Astrocyte of the hippocampus (primary cell): ENCODE measurements at places on chromosomes 12 and 14.

DNA sequence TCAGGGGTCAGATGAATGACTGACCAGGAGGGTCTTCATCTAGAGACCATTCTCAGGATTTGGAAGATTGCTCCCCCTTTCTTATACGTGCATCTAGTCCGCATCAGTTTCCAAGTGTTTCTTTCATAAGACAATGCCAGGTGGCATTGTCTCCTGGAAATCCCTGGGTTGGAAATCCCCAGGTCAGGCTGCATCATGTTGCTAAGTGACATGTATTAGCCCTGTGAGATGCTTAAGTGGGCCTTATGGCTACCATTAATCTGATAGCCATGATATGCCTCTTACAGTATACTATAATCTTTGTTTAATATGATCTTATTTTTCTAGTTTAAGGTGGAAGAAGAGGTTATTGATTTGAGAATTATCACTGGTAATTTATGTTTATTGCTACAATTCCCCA, 92.8 kb downstream of the DIO3 start:
- DNase-seq: no peak

GRCh38 chr14:101588990-101589389, 27.7 kb downstream of the DIO3 start:
- DNase-seq: peak; percentile 51

DNA sequence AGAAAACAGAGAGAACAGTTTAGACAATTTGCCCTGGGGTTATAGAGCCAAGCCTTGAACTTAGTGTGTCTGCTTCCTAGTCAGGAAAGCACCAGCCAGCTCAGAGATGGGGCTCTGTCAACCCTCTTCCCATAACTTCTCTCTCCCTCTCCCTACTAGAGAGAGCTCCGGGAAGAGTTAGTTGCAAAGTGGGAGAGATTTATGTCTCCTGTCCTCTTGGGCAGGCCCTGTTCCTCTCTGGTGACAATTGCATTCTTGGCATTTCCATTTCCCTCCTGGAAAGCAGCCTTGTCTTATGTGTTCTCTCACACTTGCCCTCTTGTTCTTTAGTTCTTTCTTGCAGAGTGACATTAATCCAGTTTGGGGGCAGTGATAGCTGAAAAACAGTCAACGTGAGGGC, 42.1 kb upstream of the TUNAR start:
- no peak for DNase-seq

- peak; percentile 34 for DNase-seq
Measured at GRCh38 chr12:82593901-82594396, 92.8 kb upstream of the TMTC2 start.

DNA sequence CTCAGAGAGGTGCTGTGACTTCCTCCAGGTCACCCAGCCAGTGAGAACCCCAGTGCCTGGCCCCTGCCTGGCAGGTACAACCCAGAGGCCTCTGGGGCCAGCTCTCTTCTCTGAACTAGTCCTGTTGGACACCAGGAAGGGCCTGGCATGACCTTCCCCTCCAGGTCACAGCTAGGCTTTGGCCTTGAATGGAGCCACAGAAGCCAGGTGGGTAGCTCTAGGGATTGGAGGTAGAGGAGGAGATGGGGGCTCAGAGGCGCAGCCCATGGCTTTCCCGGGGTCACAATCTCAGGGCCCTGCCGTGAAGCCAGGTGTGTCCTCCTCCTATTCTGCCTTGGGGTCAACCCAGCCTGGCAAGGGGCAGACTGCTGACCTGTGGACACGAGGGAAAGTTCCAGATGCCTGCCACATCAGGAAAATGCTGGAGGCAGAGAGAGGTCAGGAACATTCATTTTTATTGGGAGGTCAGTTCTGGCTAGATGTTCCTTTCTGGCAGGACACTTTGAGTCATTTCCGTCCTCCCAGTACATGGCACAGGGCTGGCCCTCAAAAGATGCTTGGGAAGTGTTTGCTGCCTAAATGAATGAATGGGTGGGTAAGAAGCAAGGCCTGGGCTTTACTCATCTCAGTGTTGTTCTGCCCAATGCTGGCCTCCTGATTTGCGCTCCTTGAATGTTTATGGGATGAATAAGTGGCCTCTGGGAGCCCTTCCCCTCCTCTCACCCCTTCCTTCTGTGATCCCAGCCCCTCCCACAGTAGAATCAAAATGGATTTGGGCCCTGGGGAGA, 25.4 kb downstream of the FAM222A start:
- no peak for DNase-seq

DNA sequence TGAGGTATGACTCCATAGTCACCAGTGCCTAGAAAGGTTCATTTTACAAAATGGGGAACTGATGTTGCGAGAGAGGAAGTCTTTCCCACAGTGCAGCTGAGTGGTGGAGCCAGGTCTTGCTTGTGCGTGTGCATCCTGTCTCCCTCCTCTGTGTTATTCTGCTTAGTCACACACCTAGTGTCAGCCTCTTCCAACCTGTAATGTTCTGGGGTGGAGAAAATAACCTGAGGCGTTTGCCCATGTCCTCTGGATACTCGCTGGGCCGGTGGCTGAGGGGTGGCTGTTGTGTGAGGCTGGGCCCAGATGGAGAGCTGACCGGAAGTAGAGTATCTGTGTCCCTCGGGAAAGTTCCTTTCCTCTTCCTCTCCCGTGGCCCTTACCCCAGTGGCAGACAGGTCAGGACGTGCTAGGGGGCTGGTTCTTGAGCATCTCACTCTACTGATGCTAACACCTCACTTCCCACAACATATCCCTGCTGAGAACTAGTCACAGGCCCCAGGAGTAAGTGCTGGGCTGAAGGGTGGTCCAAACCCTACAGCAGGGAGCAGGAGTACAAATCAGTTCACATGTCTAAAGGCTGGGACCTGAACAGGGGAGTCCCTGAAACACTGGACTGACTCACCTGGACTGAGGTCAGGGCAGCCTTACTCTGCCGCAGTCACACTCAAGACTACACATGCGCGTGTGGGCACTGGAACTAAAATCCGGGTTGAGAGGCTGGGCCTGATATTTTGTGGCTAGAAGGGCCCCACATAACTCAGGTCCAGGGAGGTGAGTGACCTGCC, 7.0 kb downstream of the MLF2 start:
- DNase-seq: no peak

- no peak for DNase-seq
Measured at GRCh38 chr12:21801522-21802288, 27.2 kb upstream of the KCNJ8 start.

DNA sequence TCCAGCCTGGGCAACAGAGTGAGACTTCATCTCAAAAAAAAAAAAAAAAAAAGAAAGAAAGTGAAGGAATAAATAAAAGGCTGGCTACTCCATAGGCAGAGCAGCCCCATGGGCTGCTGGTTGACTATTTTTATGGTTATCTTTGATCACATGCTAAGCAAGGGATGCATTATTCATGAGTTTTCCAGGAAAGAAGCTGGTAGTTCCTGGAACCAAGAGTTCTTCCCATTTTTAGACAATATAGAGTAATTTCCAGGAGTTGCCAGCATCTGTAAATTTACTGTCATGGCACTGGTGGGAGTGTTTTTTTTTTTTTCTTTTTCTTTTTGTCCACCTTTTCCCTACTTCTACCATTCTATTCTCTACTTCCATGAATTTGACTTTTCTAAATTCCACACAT, 24.2 kb downstream of the FGD4 start:
- DNase-seq: no peak

DNA sequence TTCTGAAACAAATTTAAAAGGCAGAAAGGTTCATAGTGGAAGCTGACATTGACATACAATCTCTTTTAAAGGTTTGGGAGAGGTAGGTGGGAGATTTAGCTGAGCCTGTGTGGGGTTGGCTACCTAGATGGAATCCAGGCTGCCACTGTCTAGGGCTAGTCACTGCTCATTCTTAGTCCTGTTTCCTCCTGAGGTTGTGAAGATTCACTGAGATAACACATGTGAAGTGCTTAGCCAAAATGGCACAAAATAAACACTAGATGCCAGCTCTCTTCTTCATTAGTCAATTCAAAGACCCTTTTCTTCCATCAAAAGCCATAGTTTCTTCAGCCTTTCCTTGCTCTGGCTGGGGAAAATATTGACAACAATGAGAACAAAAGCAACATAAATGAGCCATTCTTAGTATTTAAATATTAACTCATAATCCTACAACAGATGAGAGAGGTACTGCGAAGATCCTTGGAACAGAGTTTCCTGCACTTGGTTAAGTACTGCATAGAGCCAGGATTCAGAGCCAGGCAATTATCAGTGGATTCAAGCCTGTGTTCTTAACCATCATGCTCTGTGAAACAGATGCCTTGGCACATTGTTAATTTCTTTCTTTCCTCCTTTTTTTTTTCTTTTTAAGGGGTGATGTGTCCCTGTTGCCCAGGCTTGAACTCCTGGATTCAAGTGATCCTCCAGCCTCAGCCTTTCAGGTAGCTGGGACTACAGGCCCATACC, 3.5 kb downstream of the MYF6 start:
- no peak for DNase-seq

DNA sequence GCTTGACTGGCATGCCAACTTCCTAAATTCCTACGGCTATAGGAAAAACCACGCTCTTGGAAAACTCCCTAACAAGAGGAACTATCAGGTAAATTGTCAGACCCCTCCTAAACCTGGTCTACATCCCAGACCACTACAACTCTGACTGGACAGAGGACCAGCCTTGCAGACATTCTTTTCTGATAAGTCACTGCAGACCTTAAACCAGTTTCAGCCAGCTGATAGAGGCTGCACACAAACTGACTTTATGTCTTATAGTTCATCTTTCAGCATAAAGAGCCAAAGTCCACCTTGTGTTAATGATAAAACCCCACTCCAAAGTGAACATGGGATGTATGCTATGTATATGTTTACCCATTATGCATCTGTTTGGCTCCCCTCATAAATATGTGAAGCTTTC, 166.6 kb downstream of the KTN1 start:
- DNase-seq: peak; percentile 54

DNA sequence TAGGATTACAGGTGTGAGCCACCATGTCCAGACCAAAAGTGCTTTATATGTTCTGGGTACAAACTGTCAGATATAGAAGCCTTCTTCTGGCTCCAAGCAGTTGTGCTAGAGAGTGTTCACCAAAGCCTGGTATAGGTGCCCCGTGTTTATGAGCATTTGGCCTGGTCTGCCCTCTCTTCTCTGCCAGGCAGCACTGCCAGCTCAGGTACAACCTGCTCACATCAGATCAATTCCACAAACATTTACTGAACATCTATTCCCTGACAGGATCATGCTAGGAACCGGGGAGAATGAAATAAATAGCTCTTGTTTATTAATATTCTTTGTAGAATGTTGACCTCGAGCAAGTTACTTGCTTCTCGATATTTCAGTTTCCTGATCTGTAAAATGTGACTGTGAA, 20.0 kb upstream of the SOCS2 start:
- no peak for DNase-seq

DNA sequence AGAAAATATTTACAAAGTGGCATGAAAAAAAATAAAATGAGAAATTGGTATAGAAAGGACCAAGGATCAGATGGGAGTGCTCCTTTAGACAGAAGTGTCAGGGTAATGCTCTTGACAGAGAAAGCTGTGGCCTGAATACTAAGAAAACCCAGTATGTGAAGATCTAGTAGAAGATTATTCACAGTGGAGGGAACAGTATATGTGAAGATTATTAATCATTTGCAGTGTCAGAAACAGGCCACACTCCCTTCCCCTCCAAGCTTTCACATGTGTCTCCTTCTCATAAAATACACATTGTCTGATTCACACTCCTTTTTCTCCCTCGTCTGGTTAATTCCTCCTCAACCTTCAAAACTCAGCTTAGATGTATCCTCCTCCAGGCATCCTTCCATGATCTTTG, 41.3 kb downstream of the CAPS2 start:
- DNase-seq: no peak

- no peak for DNase-seq
Measured at GRCh38 chr12:66003951-66004350, 126.6 kb downstream of the LLPH start.

DNA sequence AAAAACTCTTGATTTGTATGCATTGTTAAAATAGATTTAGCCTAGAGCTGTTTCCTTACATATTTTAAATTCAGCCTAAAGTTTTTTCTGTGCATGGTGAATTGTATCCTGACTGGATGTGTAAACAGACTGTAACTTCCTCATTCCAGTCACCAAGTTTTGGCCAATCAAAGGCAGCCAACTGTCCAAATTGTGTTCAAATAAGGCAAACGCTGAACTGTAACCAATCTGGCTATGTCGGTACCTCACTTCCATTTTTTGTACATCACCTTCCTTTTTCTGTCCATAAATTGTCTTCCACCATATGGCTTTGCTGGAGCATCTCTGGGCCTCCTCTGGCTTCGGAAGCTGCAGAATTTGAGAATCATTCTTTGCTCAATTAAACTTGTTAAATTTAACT, 1921.9 kb upstream of the SEL1L start:
- DNase-seq: no peak

DNA sequence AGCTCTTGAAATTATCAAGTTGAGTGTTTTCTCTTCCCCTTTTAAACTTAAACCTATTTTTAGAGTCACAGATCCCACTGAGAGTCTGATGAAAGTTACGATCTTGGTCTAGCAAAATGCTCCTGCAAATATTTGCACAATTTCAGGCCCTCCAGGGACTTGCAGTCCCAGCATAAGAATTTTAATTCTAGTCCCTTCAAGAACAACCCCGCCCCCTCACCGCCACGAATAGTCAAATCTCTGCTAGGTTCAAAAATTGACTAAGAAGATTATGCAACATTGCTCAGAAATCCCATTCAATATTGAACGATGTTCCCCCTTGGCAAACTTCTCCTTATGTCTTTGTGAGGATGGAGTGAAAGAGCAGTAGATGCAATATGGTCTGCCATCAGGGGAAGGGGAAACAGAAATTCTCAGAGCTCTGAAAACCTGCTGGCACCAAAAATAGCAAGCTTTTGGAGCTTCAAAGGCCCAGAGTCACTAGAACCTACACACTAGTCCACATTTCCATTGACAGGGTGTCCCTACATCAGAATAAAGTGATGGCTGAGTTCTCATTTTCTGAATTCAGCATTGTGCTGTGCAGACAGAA, 127.5 kb upstream of the CCDC175 start:
- DNase-seq: no peak

- peak; percentile 71 for DNase-seq
Measured at GRCh38 chr12:108850854-108851573, 6.4 kb downstream of the SSH1 start.

GRCh38 chr12:11863988-11864387, 206.8 kb upstream of the BCL2L14 start:
- no peak for DNase-seq

- DNase-seq: no peak
Measured at GRCh38 chr12:974271-974862, 16.7 kb upstream of the ERC1 start.

DNA sequence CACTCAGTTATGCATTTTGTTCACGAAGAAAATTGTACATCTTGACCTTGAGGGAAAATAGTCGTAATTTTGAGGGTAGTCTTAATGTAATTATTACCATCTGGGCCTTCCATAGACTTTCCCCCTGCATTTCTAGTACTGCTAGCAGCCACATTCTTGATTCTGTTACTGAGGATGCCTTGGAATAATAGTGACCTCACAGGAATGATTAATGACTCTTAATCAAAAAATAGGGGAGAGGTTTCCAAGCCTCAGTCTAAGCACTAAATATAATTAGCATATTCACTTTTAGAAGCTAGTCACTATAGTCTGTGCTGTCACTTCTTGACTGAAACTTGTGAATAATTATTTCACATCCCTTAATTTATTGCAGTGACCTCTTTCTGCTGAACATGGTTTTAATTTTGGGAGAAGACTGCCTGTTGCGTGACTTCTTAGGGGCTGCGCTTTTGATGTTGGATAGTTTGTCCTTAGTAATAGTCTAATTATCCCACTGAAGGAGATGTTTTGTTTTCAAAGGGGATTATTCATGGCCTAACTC, 400.5 kb downstream of the ADAMTS20 start:
- peak; percentile 53 for DNase-seq

- no peak for DNase-seq
Measured at GRCh38 chr12:125025606-125026235, 32.3 kb downstream of the BRI3BP start.
